ENCODE measurements at places on chromosomes 11 and 22. TPM values are rescaled to one million over a fixed set of nuclear protein-coding genes. Genes with fewer than 3 reads are reported as not detected.

FAM180B gene
- total RNA-seq: not detected

PANX3 gene
- not detected for total RNA-seq

- peaks cover 4% of the 10 kb centered on the region for H3K36me3 ChIP-seq
- no peak overlapping the region for H3K4me3 ChIP-seq
- H3K4me1 ChIP-seq: peaks cover 11% of the 10 kb centered on the region
- H3K27ac ChIP-seq: peak overlapping the region; percentile 17
- H3K27me3 ChIP-seq: peaks cover 2% of the 10 kb centered on the region
Observed at GRCh38 chr22:32618441-32619140, 144.0 kb downstream of the FBXO7 start.

DNA sequence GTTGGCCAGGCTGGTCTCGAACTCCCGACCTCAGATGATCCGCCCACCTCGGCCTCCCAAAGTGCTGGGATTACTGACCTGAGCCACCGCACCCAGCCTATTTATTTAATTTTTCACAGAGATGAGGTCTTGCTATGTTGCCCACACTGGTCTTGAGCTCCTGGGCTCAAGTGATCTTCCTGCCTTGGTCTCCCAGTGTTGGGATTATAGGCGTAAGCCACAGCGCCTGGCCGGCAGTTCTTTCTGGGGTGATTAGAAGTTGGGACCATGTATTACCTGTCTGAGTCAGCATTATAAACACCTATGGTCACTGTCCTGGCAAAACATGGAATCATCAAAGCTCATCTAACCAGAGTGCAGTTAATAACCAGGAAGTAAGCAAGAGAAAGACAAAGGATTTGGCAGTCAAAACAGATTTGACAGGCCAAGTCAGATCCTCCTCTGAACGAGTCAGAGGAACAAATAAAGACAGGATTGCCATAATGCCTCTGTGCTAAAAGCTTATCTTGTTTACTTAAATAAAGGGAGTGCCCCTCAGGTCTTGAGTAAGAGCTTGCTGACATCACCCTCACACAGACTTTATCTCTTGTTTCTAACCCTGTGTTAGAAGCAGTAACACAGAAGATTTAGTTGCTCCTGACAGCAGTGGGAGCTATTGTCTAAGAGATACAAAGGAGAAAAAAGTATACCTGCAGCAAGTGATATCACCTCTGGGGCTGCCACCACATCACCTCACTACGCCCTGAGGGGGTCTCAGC, 3.7 kb downstream of the SERPIND1 start:
- H3K4me3 ChIP-seq: no peak overlapping the region
- peaks cover 9% of the 10 kb centered on the region for H3K4me1 ChIP-seq
- no peaks in the 10 kb centered on the region for H3K27me3 ChIP-seq
- no peak for DNase-seq

- DNase-seq: no peak
- H3K4me1 ChIP-seq: peaks cover 54% of the 10 kb centered on the region
- H3K27ac ChIP-seq: peak overlapping the region; percentile 19
- H3K36me3 ChIP-seq: no peaks in the 10 kb centered on the region
- H3K27me3 ChIP-seq: no peaks in the 10 kb centered on the region
- H3K4me3 ChIP-seq: no peak overlapping the region
Observed at GRCh38 chr11:85752201-85752889, 58.6 kb downstream of the SYTL2 start.

GRCh38 chr11:112455791-112456190, 195.1 kb upstream of the PLET1 start:
- no peak overlapping the region for H3K27ac ChIP-seq
- no peak for DNase-seq
- peaks cover 5% of the 10 kb centered on the region for H3K27me3 ChIP-seq
- H3K4me1 ChIP-seq: peaks cover 11% of the 10 kb centered on the region
- H3K36me3 ChIP-seq: no peaks in the 10 kb centered on the region
- no peak overlapping the region for H3K4me3 ChIP-seq

GRCh38 chr11:1862588-1863351, 9.9 kb downstream of the LSP1 start:
- peaks cover 5% of the 10 kb centered on the region for H3K4me1 ChIP-seq
- DNase-seq: no peak
- H3K27me3 ChIP-seq: no peaks in the 10 kb centered on the region
- H3K4me3 ChIP-seq: no peak overlapping the region

UBQLN3 gene
- total RNA-seq: 0.13 TPM

SPON1 gene
- total RNA-seq: not detected

DNA sequence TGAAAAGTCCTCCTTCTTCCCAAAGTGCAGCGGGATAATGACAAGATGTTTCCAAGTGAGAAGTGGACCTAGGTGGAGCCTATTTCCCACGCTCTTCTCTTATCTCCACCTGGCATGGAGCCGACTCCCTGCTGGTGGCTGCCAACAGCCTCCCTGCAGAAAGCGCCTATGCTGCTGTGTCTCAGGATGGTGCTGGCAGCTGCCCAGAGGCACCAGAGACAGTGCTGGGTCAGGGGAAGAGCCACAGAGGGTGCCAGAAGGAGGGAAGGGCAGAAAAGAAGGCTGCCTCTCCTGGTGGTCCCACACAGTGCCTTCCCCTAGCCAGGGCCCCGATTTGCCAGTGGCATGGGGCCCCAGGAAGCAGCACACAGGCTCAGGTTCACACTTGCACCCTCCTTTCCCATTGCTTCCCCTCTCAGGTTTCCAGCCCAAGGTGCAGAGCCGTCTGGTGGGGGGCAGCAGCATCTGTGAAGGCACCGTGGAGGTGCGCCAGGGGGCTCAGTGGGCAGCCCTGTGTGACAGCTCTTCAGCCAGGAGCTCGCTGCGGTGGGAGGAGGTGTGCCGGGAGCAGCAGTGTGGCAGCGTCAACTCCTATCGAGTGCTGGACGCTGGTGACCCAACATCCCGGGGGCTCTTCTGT, 19.0 kb downstream of the CD5 start:
- H3K4me3 ChIP-seq: no peak overlapping the region
- peaks cover 2% of the 10 kb centered on the region for H3K27me3 ChIP-seq
- no peaks in the 10 kb centered on the region for H3K36me3 ChIP-seq
- no peaks in the 10 kb centered on the region for H3K4me1 ChIP-seq
- DNase-seq: peak; percentile 73

- DNase-seq: no peak
- H3K27me3 ChIP-seq: no peaks in the 10 kb centered on the region
- no peak overlapping the region for H3K4me3 ChIP-seq
- no peak overlapping the region for H3K27ac ChIP-seq
- no peaks in the 10 kb centered on the region for H3K4me1 ChIP-seq
Observed at GRCh38 chr11:10506008-10506370, 35.0 kb downstream of the RNF141 start.

DNA sequence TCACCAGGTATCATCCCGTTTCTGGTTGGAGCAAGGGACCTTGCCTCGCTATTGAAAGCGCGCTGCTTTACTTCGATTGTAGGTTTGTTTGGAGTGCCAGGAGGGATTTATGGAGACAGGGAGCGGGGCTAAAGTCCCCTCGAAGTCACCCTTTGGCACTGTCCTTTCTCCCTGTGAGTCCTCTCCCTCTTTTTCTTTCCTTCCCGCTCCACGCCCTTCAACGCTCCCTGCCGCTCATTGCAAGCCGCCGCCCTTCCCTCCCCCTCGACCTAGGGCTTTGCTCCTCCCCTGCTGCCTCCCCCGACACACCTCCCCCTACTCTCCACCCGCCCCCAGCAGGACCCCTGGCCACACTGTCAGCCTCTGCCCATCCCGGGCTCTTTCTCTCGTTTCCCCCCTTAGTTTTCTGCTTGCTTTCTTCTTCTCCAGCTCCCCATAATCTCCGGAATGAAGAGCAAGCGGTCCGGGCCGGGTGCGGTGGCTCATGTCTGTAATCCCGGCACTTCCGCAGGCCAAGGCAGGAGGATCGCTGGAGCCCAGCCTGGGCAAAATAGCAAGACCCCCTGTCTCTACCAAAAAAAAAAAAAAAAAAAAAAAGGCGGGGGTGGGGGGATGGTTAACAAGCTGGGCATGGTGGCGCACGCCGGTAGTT, 41.0 kb downstream of the AHNAK start:
- DNase-seq: no peak
- H3K27ac ChIP-seq: no peak overlapping the region
- no peak overlapping the region for H3K4me3 ChIP-seq
- peaks cover 36% of the 10 kb centered on the region for H3K4me1 ChIP-seq

- peaks cover 21% of the 10 kb centered on the region for H3K27me3 ChIP-seq
- H3K36me3 ChIP-seq: no peaks in the 10 kb centered on the region
- no peak for DNase-seq
- no peak overlapping the region for H3K4me3 ChIP-seq
Observed at GRCh38 chr22:49688516-49689254, 139.0 kb downstream of the BRD1 start.

DNA sequence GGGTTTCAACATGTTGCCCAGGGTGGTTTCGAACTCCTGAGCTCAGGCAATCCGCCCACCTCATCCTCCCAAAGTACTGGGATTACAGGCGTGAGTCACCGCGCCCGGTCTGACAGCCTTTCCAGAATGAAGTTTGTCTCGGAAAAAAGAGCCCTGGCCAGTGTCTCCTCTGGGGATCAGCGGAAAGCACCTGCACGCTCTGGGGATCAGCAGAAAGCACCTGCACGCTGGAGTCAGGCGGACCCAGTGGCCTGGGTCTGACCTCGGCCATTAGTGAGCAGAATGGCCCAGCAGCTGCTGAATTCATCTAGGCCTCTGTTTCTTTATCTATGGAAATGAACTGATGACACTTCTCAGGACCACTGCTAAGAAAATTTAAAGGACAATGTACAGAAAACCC, 10.5 kb upstream of the TESMIN start:
- H3K27ac ChIP-seq: no peak overlapping the region
- H3K4me3 ChIP-seq: no peak overlapping the region

DNA sequence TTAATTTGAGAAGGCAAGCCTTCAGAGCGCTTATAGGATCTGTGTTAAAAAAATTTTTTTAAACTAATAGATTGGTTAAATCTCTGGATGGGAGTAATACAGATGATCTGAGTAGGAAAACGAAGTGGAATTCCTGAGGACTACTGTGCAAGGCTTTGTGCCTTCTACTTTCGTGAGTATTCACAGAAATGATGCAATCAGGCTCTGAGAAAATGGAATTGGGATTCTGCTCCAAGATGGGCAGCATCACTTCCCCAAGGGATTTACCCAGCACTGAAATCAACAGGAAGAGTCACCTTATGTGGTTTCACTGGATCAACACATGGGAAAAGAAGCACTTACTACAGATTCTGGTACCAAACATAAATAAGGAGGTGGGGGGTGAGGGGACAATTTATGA, 12.5 kb downstream of the KMT5B start:
- peak overlapping the region; percentile 98 for H3K27ac ChIP-seq
- DNase-seq: no peak
- H3K4me3 ChIP-seq: peak overlapping the region; percentile 18
- peaks cover 48% of the 10 kb centered on the region for H3K4me1 ChIP-seq
- no peaks in the 10 kb centered on the region for H3K36me3 ChIP-seq

DMC1 gene
- total RNA-seq: 0.51 TPM

DNA sequence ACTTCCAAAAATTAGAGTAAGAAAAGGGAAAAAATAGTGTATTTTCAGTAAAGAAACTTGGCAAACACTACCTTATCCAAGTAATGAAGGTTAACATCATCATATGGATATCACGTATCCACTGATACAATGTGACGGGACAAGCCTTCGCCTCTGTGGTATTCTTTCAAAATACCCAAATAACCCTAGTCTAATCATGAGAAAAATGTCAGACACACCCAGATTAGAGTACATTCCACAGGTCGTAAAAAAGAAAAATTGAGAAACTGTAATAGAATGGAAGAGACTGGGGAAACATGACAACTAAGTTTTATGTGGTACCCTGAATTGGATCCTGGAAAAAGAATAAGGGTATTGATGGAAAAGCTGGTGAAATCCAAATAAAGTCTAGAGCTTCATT, 48.9 kb downstream of the NARS2 start:
- no peak for DNase-seq
- no peak overlapping the region for H3K4me3 ChIP-seq
- no peaks in the 10 kb centered on the region for H3K27me3 ChIP-seq
- peaks cover 6% of the 10 kb centered on the region for H3K4me1 ChIP-seq

- H3K27ac ChIP-seq: no peak overlapping the region
- no peak overlapping the region for H3K4me3 ChIP-seq
- no peaks in the 10 kb centered on the region for H3K27me3 ChIP-seq
- DNase-seq: no peak
Observed at GRCh38 chr22:40218723-40219294, 41.1 kb downstream of the TNRC6B start.

GRCh38 chr11:119369132-119369925, 12.2 kb downstream of the USP2 start:
- H3K4me1 ChIP-seq: peaks cover 34% of the 10 kb centered on the region
- H3K27ac ChIP-seq: no peak overlapping the region
- H3K27me3 ChIP-seq: peaks cover 4% of the 10 kb centered on the region
- no peak for DNase-seq

MYOD1 gene
- not detected for total RNA-seq

DNA sequence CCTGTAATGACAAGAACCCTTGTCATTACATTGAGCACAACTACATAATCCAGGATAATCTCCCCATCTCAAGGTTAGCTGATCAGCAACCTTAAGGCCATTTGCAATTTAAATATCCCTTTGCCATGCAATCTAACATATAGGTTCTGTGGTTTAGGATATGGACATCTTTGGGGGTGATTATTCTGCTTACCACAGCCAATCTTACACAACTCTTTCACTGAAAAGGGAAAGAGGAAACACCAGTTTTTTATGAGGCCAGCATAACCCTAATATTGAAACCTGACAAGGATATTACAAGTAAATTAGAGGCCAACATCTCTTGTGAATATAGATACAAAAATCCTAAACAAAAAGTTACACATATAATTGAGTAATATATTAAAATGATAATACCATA, 78.5 kb downstream of the CYP2R1 start:
- peaks cover 1% of the 10 kb centered on the region for H3K36me3 ChIP-seq
- no peaks in the 10 kb centered on the region for H3K4me1 ChIP-seq
- no peak overlapping the region for H3K4me3 ChIP-seq
- DNase-seq: no peak

PARVG gene
- 0.27 TPM for total RNA-seq

GRCh38 chr11:78427615-78428265, 10.1 kb upstream of the GAB2 start:
- DNase-seq: no peak
- H3K4me3 ChIP-seq: no peak overlapping the region
- no peaks in the 10 kb centered on the region for H3K27me3 ChIP-seq
- H3K4me1 ChIP-seq: peaks cover 21% of the 10 kb centered on the region
- no peaks in the 10 kb centered on the region for H3K36me3 ChIP-seq
- no peak overlapping the region for H3K27ac ChIP-seq

KRTAP5-9 gene
- 0.36 TPM for total RNA-seq

- H3K4me1 ChIP-seq: no peaks in the 10 kb centered on the region
- H3K27me3 ChIP-seq: peaks cover 3% of the 10 kb centered on the region
- H3K4me3 ChIP-seq: no peak overlapping the region
- no peak for DNase-seq
- H3K36me3 ChIP-seq: no peaks in the 10 kb centered on the region
- no peak overlapping the region for H3K27ac ChIP-seq
Observed at GRCh38 chr11:123841174-123841573, 35.0 kb upstream of the OR6M1 start.

DNAJC24 gene
- 17.6 TPM for total RNA-seq

SART1 gene
- 37.3 TPM for total RNA-seq

DNA sequence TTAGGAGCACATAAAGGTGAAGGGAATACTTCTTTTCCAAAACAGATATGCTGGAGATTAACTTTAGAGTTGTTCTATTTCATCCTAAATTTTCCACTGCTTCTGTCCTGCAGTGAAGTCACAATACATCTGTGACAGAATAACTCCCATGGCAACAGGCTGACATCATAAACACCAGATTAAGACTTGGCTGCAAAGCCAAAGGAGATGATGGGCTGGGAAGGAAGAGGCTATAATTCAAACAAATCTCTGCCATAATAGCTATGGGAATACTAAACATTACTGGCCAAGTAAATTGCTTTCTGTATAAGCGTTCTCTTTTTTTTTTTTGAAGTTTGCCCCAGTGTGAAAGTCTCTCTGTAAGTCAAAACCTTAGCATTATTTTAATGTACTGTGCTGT, 107.7 kb downstream of the CADM1 start:
- H3K27ac ChIP-seq: no peak overlapping the region
- H3K4me3 ChIP-seq: no peak overlapping the region
- no peaks in the 10 kb centered on the region for H3K36me3 ChIP-seq
- no peak for DNase-seq
- H3K27me3 ChIP-seq: no peaks in the 10 kb centered on the region
- H3K4me1 ChIP-seq: peaks cover 8% of the 10 kb centered on the region

Measured in chondrocyte (in vitro differentiated cells).